Nasal cavity respiratory epithelium epithelial cell of viscerocranial mucosa (primary cell): ENCODE measurements at places on chromosomes 13 and 19. TPM values are rescaled to one million over a fixed set of nuclear protein-coding genes. Genes with fewer than 3 reads are reported as not detected.

The PLK5 gene
- total RNA-seq, result not detected in 2 replicates

The SULT2A1 gene
- total RNA-seq, result not detected in 2 replicates

The ZNF562 gene
- total RNA-seq, result 66.0 and 82.0 TPM in 2 replicates

The OR10H4 gene
- not detected in 2 replicates for total RNA-seq

The NXNL1 gene
- not detected in 2 replicates for total RNA-seq

The FNDC3A gene
- 49.0 and 50.6 TPM in 2 replicates for total RNA-seq

The HSPB6 gene
- under 0.01 and 0.28 TPM in 2 replicates for total RNA-seq

The DLEU7 gene
- total RNA-seq, result not detected in 2 replicates

The ADAMTSL5 gene
- total RNA-seq, result 3.1 and 8.6 TPM in 2 replicates

The PRSS57 gene
- not detected in 2 replicates for total RNA-seq

The RFX2 gene
- total RNA-seq, result 4.8 and 5.6 TPM in 2 replicates

The SYCN gene
- total RNA-seq, result not detected in 2 replicates

The TSSK6 gene
- total RNA-seq, result 3.6 and 4.4 TPM in 2 replicates

The ZNF470 gene
- total RNA-seq, result 3.4 and 10.5 TPM in 2 replicates

The ZNF433 gene
- 7.2 and 8.5 TPM in 2 replicates for total RNA-seq

The ZNF568 gene
- 14.4 and 15.5 TPM in 2 replicates for total RNA-seq

The PSG1 gene
- total RNA-seq, result not detected in 2 replicates

The KLK15 gene
- total RNA-seq, result not detected in 2 replicates

The AP1M1 gene
- 23.9 and 54.2 TPM in 2 replicates for total RNA-seq

The ZNF541 gene
- under 0.01 TPM in 2 replicates for total RNA-seq

The PLEKHA4 gene
- total RNA-seq, result 1.0 and 4.2 TPM in 2 replicates

The GPR4 gene
- not detected in 2 replicates for total RNA-seq

The INSL3 gene
- 0.21 TPM in 1 of 2 replicates, not detected in the other for total RNA-seq

The MYPOP gene
- 1.0 and 2.3 TPM in 2 replicates for total RNA-seq
